ENCODE measurements at places on chromosomes 11 and 22.

DNA sequence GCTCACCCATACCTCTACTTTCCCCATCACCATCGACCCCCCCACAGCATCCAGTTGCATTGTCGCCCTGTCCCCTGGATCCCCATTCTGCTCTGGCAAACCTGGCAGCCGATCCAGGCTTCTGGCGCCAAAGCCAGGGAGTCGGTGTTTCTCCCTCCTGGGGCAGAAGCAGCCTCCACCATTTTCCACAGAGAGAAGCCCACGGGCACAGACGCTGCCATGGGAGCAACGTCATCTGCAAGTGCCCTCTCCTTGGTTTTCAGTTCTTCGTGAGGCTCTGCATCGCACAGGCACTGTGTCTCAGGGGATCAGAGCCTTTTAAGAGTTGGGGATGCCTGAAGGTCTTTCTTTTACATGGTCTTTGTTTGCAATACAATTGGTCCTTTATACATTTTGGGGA is 2.3 kb downstream of the YPEL4 start:
- no peak for DNase-seq

GRCh38 chr11:129778877-129779276 is 36.8 kb upstream of the TMEM45B start:
- no peak for DNase-seq

GRCh38 chr11:101775033-101775432 is 139.8 kb upstream of the CEP126 start:
- DNase-seq, result no peak

- no peak for DNase-seq
Observed at GRCh38 chr22:19873138-19873959, 18.7 kb upstream of the GNB1L start.

GRCh38 chr22:38042488-38042790 is 14.8 kb upstream of the PICK1 start:
- peak; percentile 25 for DNase-seq

DNA sequence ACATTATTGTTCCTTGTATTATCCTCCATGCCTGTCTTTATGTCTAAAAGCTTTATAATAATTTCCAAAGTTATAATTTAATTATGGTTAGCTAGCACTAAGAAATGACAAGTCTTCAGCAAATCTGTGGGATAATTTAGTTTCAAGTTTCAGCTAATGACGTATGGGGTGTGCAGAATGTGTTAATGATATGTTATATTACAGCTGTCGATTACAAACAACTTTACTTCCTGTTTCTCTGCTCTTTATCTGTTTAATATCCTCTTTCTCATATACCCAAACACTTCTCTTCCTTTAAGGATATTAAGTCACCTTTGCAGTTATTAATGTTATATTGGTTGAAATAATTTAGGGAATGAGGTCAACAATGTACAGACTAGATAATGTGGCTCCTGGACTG is 161.8 kb downstream of the CASP12 start:
- peak; percentile 59 for DNase-seq

- no peak for DNase-seq
Observed at GRCh38 chr11:8315463-8315862, 51.8 kb upstream of the LMO1 start.

DNA sequence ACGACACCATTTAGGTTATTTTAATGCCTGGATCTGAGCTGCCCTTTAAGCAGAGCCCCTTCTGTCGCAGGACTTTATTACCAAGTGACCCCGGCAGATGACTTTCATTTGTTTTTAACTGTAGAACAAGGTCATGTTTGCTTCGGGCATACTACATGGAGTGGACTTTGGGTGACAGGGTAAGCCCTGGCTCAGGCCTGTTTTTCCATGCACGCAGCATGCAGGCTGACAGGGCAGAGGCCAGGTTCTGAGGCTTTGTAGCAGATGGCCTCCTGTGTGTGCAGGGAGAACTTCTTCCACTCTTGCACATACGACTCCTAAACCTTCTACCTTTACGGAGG is 50.5 kb downstream of the SNX19 start:
- DNase-seq, result no peak

DNA sequence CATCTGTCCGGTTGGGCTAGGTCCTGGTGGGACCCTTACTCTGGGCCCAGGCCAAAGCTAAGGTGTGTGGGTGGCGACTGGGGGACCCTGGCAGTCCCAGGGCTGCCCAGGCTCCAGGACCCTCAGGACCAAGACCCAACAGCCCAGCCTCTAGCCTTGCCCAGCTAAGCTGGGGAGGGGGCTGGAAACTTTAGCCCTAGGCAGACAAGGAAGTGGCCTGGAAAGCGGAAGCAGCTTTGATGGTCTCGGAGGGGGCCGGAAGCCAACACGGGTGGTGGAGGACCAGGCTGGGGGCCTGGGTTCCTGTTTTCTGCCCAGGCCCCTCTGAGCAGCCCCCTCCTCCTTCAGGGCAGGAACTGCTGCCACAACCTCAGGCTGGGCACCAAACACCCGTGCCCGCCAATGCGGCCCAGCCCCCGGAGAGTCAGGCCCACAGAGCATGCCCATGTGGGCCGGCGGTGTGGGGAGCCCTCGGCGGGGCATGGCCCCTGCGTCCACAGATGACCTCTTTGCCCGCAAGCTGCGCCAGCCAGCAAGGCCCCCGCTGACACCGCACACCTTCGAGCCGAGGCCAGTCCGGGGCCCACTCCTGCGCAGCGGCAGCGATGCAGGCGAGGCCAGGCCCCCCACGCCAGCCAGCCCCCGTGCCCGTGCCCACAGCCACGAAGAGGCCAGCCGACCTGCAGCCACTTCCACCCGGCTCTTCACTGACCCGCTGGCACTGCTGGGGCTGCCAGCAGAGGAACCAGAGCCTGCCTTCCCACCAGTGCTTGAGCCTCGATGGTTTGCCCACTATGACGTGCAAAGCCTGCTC is 2.8 kb downstream of the SIPA1 start:
- DNase-seq, result peak; percentile 53

DNA sequence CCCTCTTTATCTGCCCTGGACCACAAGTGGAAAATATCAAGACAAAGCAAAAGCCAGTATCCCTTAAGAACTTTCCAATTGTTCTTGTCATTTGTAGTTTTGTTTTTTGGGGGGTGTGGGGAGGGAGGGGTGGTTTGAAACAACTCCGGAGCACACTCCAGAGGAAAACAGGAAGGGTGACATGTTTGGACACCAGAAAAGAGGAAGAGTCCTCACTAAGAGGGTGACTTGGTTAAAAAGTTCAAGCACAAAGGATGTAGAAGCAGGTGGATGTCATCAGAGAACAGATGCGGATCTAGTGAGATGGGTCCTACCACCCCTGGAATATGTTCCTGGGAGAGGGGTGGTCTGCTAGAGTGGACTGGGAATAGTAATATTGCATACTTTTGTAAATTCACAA is 25.8 kb downstream of the ADAMTS8 start:
- peak; percentile 43 for DNase-seq

- DNase-seq, result no peak
Observed at GRCh38 chr22:17587629-17588028, 24.3 kb downstream of the SLC25A18 start.

DNA sequence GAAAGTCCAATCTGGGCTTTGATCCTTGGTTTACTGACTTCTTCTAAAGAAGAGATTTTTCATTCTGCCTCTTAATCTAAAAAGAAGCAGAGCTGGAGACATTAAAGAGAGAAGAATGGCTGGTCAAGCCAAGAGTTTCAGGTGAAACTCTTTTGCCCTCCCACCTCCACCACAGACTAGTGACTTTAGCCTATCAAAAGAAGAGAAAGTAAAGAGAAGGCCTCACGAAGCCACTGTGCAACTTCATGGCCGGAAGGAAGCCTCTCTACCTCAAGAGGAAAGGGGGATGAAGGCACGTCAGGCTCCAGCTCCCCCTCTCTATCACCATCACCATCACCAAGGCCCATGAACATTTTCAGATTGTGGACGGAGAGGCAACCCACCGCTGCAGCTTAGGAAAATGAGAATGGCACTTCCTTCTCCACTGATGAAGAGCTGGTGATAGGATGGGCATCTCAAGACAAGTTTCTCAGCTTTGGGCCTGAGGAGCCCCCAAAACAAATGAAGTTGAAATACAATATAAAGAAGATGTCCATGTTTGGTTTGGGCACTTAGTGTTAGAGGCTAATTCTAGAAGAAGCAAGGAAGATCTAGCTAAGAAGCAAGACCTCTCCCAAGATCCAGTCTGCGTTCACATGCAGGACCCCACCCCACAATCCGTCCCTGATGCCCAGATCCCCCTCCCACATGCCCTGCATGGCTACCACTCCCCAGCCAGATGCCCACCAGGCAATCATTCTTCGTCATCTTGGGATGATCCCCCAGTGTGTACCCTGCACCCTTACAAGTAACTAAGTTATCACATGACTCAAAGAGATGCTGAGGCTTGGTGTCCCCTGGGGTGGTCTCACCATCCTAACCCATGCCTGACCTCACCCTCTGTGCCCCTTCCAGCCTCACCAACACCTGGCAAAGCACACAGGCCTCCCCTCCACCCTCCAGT is 52.6 kb downstream of the IGSF9B start:
- DNase-seq, result no peak

DNA sequence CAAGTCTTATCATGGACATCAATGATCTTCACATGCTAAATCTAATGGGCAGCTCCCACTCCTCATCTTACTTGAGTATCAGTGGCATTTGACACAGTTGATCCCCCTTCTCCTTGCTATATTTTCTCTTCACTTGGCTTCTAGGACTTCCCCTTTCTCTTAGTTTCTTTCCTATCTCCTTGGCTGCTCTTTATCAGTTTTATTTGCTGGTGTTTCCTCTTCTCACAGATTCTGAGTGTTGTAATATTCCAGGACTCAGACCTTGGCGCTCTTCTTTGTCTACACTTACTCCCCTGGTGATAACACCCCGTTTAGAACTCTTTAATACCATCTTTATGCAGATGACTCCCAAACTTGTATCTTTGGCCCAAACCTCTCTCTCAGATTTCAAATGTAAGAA is 33.9 kb upstream of the RASSF10 start:
- no peak for DNase-seq
